Kidney capillary endothelial cell (primary cell): ENCODE measurements at places on chromosomes 4 and X.

- no peak for DNase-seq
Observed at GRCh38 chr4:173446416-173446815, 47.5 kb upstream of the SCRG1 start.

DNA sequence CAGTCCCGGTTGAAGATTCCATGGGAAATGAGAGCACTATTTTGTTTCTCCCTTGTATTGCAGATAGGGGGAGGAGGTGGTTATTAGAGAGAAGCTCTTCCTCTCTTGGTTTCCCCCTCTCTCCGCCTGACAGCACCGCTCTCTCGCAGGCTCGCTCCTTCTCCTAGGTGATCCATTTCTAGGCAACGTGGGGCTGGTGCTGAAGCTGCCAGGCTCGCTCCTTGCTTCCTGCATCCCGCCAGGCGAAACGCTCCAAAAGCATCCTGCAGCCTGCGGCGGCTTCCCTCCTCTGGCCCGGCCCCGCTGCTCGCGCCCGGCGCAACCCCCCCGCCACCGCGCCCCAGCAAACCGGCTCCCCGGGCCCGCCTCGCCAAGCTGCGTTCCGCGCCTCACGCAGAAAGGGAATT, at the start of gene GRID2:
Gene GRID2 (plus strand): TSS at position 346 of the 407 bp plus-strand sequence.
- DNase-seq: no peak

DNA sequence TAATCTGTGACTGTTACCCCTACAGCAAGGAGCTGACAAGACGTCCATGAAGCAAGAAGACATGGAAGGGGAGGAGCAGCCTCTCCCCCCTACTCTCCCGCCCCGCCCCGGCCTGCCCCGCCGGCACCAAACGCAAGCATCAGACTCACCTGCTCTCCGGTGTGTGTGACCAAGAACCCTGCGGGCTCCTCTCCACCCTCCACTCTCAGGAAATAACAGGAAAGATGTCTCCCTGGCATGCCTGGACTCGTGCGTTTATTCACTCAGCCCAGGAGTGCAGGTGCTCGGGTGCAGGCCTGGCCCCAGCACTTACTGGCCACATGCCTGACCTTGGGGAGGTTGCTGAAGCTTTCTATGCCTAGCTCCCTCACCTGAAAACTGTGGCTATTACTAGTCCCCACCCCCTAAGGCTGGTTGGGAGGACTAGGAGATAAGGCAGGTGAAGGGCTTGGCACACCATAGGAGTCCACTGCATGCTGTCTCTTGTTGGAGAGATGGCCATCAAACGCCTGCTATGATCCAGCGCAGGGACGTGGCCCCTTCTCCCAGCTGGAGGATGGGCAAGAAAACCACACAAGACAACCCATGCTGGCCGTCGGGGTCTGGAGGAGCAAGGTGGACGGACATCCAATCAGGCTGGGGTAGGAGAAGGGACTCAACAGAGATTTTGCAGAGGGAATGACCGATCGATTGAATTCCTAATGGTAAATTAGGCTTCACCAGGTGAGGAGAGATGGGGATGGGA, 34.9 kb upstream of the CLDN24 start:
- DNase-seq: no peak

- no peak for DNase-seq
Observed at GRCh38 chr4:113080050-113080449, 30.6 kb downstream of the ANK2 start.

DNA sequence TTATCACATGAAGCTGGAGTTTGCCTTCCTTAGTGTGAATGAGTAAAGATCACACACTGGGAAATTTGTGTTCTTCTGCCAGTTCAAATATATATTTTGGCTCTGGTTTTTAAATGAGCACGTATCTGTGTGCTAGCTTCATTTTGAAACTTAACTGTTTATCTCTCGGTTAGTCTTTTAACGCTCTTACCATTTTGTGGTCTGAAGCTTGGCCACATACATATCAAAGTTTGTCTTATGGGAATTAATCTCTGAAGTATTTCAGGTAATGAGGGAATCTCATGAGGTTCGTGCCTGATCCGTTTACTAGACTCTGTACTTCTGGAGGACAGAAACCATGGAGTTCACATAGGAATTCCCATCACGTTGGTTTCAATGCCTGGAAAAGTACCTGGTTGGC, 13.8 kb downstream of the ATP10D start:
- DNase-seq: no peak

DNA sequence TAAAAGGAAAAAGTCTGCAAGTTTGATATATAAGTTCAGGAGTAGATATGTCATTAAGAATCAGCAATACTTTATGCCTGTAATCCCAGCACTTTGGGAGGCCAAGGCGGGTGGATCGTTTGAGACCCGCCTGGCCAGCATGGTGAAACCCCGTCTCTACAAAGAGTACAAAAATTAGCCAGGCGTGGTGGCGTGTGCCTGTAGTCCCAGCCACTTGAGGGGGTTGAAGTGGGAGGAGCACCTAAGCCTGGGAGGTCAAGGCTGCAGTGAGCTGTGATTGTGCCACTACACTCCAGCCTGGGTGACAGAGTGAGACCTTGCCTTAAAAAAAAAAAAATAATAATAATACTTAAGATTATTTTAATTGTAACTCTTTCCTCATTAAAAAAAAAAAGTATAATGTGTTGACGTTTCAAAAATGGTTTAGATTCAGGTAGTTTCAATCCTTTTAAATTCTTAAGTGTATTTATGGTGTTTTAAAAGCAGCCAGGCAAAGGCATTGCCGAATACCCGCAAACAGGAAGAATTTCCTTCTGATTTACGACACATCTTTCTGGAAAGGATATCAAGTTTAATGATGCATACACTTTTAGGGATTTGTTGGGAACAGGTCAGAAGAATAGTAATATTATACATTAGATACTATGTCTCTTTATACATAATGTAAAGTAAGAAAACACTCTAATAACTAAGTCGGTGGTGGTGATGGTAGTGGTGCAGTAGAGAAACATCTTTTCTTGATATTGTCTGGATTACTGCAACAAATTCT, 80.9 kb downstream of the KDM6A start:
- no peak for DNase-seq

DNA sequence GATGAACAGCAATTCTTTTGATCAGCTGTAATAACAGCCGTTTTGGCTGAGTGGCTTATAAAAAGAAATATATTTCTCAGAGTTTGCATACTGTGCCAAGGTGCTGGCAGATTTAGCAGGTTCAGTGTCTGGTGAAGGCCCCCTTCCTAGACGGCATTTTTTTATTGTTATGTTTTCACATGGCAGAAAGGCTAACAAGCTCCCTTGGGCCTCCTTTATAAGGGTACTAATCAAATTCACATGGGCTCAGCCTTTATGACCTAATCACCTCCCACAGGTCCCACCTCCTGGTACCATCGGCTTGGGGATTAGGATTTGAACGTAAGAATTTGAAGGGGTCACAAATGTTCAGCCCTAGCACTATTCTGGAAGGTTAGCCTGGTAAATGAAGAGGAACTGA, 431.9 kb downstream of the SPOCK3 start:
- DNase-seq: no peak

- no peak for DNase-seq
Observed at GRCh38 chr4:175441256-175441655, 370.8 kb downstream of the GPM6A start.

DNA sequence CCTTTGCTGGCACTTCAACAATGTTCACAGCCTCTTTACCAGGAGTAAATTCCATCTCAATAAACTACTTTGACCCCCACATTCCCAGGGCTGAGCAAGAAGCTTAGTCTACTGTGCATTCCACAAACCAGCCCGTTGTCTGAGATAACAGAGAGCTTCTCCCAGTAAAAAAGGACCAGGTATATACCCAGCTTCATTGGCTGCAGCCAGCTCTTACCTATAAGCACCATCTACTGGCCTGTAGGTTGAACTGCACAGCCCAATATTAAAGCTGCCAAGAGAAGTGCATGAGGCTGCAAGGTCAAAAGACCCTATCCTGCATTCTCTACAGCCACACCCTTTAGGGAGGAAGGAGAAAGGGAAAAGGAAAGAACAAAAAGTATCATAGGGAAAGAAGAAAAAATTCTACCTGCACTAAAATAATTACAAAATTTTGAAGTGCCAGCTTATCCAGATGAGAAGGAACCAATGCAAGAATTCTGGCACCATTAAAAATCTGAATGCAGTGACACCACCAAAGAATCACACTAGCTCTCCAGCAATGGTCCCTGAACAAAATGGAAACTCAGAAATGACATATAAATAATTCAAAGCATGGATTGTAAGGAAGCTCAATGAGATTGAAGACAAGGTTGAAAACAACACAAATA, 45.7 kb upstream of the INTU start:
- DNase-seq: peak; percentile 26

DNA sequence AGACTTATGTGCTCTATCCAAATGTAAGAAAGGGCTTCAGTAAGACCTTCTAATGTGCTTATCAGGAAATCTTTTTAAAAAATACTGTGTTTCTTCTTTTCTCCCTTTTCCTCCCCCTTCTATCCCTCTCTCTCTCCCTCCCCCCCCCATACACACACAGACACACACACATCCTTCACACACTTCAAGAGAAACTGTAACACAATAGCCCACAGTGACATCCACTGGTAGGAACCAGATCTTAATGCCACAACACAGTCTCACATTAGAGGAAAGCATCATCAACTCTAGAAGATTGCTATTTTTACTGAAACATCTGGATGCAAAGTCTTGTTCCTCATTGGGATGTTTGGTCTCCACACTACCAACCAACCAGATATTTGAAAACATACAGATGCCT, 4.6 kb downstream of the PCDH19 start:
- no peak for DNase-seq

DNA sequence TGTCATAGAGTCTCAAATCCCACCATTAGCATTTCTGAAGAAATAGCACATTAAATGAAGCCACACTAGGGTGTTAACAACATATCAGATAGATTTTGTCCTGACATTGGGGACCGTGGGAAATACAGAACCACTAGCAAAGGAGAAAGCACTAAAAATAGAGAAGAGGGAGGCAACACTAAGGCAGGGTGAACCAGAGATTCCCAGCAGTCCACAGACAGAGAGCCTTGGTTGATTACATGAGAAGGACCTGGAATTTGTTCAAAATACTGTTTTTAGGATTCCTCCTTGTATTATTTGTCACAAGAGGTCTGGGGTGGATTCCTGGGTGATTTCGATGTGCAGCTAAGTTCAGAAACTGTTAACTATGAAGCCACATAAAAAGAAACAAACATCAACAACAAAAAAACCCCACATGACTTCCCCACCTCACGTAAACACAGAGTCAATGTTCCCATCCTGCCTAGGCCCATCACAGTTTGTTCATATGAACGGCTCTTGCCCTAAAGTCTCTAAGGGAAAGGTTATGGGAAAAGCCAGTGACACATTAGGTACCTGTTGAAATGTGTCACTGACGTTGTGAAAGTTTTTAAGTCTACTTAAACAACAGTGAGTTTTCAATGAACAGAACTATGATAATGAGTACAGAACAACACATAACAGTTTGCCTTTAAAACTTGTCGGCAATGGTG, 23.6 kb upstream of the GRSF1 start:
- DNase-seq: no peak

- DNase-seq: no peak
Observed at GRCh38 chrX:100812216-100813158, 7.7 kb upstream of the CSTF2 start.

DNA sequence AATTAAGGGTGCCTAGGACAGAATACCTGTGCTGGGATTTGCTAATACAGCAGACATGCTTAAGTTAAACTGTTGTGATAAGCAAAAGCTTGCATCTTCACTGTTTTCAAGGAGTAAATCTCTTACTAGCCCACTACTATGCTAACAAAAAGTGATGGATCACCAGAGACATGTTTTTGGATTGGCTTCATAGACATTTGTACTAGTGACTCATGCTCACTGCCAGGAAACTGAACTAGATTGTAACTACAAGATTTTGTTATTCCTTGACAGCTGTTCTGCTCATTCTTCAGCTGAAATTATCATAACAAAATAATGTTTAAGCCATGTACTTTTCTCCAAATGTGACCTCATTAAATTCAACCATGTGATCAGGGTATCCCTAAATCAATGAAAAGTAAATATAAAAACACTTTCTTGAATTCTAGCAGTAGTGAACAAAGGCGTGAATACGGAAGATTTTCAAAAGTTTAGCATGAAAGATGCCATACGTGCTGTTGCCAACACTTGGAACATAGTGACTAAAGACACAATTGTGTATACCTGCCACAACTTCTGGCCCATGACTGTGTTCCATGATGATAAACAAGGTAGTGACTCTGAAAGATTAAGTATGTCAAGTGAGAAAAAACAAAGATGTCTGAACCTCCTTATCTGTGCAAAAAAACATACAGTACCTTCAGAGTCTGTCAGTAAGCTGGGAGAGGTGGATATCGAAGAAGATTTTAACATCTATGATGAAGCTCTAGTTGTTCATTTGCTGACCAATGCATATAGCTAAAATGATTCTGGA, 154.0 kb downstream of the BTC start:
- no peak for DNase-seq

DNA sequence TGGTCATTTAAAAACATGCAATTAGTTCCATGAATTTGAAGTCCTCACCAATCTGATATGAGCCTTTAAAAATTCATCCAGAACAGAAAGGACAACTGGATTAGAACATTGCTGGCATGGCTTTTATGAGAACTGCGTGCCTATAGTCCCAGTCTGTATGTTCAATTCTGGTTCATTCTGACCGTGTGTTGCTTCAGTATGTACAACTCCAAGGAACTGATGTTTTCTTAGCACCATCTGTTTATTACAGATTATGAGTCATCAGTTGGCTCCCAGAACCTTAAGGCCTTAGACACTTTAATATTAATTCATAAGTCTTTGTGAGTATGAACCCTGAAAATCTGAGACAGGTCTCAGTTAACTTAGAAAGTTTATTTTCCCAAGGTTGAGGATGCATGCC, 115.0 kb downstream of the CEP44 start:
- no peak for DNase-seq

DNA sequence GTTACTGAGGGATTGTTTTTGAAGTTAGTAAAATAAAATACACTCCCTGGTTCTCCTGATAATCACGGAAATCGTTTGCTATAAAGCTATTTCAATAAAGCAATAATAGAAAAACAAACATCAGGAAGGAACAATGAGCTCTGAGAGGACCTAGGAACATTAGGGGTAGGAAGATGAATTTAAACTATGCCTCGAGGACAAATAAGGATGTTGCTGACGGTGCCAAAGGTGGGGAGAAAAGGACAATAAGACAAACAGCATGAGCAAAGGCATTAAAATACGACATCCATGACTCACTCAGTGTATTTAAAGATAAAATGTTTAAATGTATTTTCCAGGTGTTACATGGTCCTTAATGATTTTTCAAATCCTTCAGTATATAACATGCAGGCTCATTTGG, 110.3 kb downstream of the MTNR1A start:
- DNase-seq: no peak

- DNase-seq: no peak
Observed at GRCh38 chr4:106320235-106320634, 3.9 kb downstream of the AIMP1 start.

- DNase-seq: no peak
Observed at GRCh38 chr4:72496119-72496518, 72.9 kb downstream of the ADAMTS3 start.

GRCh38 chrX:11899091-11899490, 141.1 kb downstream of the MSL3 start:
- peak; percentile 68 for DNase-seq

GRCh38 chrX:10988653-10989052, 122.5 kb upstream of the HCCS start:
- no peak for DNase-seq

GRCh38 chr4:176782794-176783193, 9.9 kb downstream of the VEGFC start:
- no peak for DNase-seq

GRCh38 chrX:122220644-122221373, 963.3 kb upstream of the GRIA3 start:
- DNase-seq: no peak
